ENCODE measurements at places on chromosomes 16 and 17. TPM values are rescaled to one million over a fixed set of nuclear protein-coding genes. Genes with fewer than 3 reads are reported as not detected.

Gene DLX4
- 0.88 TPM for polyA plus RNA-seq

Gene HS3ST3A1
- polyA plus RNA-seq, result 0.75 TPM

Gene CETP
- 0.18 TPM for polyA plus RNA-seq

Gene FBXO47
- not detected for polyA plus RNA-seq

Gene CBX2
- polyA plus RNA-seq, result 0.09 TPM

Gene COG1
- polyA plus RNA-seq, result 39.1 TPM

Gene DBNDD1
- polyA plus RNA-seq, result 72.1 TPM

Gene TPSD1
- not detected for polyA plus RNA-seq

Gene CRHR1
- not detected for polyA plus RNA-seq

Gene MT1F
- 5.3 TPM for polyA plus RNA-seq

Gene CCDC144A
- polyA plus RNA-seq, result not detected

Gene SEPTIN12
- polyA plus RNA-seq, result not detected

Gene KRT31
- polyA plus RNA-seq, result not detected

Gene SCIMP
- 61.7 TPM for polyA plus RNA-seq

Gene TBX21
- 6.1 TPM for polyA plus RNA-seq

Gene LRRC36
- 1.5 TPM for polyA plus RNA-seq

Gene DNAH3
- polyA plus RNA-seq, result not detected

Gene LUC7L
- 148 TPM for polyA plus RNA-seq

Gene SMIM5
- 4.9 TPM for polyA plus RNA-seq

Gene LAT
- 12.2 TPM for polyA plus RNA-seq

Gene TBC1D3
- polyA plus RNA-seq, result not detected

Gene CDC42EP4
- polyA plus RNA-seq, result 1.5 TPM

Gene FNDC8
- polyA plus RNA-seq, result not detected

Gene ICAM2
- polyA plus RNA-seq, result 149 TPM

Gene HS3ST3B1
- 0.75 TPM for polyA plus RNA-seq

Gene KRTAP9-4
- not detected for polyA plus RNA-seq

Gene PLA2G10
- polyA plus RNA-seq, result not detected

Gene WNK4
- 0.06 TPM for polyA plus RNA-seq

Gene AGRP
- polyA plus RNA-seq, result not detected

Gene C16orf96
- 0.31 TPM for polyA plus RNA-seq

Gene TP53TG3
- polyA plus RNA-seq, result not detected

Gene KRT28
- not detected for polyA plus RNA-seq

Gene HSD11B2
- 0.09 TPM for polyA plus RNA-seq

Gene ZG16B
- not detected for polyA plus RNA-seq

Gene ZKSCAN2
- 0.85 TPM for polyA plus RNA-seq

Gene NSMCE1
- 29.0 TPM for polyA plus RNA-seq

Gene NXPH3
- not detected for polyA plus RNA-seq

Gene MRPS34
- 55.2 TPM for polyA plus RNA-seq

Gene PIPOX
- polyA plus RNA-seq, result 0.59 TPM

Gene LGALS9B
- polyA plus RNA-seq, result not detected

Gene TEKT5
- polyA plus RNA-seq, result 0.25 TPM

Gene ANKRD40CL
- not detected for polyA plus RNA-seq

Gene MLST8
- 107 TPM for polyA plus RNA-seq

Gene MYH13
- polyA plus RNA-seq, result not detected

Gene KDM6B
- 49.2 TPM for polyA plus RNA-seq

Gene SAP30BP
- 143 TPM for polyA plus RNA-seq

Gene NME1
- 19.1 TPM for polyA plus RNA-seq

Gene NTN1
- 0.10 TPM for polyA plus RNA-seq

Gene LGALS9
- 203 TPM for polyA plus RNA-seq

Gene GCGR
- not detected for polyA plus RNA-seq

Gene DLG4
- 2.5 TPM for polyA plus RNA-seq

All from B cell (primary cell).